ENCODE measurements at places on chromosomes 7 and 10. TPM values are rescaled to one million over a fixed set of nuclear protein-coding genes. Genes with fewer than 3 reads are reported as not detected.

Gene SRRM3
- polyA plus RNA-seq = not detected

Gene SFTPA2
- not detected for polyA plus RNA-seq

Gene GPR85
- not detected for polyA plus RNA-seq

Gene CFTR
- 0.26 TPM for polyA plus RNA-seq

Gene TMEM176B
- 7.9 TPM for polyA plus RNA-seq

Gene KNDC1
- 10.1 TPM for polyA plus RNA-seq

Gene IFIT3
- 8.1 TPM for polyA plus RNA-seq

Gene INA
- polyA plus RNA-seq = not detected

Gene PCLO
- polyA plus RNA-seq = 2.2 TPM

Gene CFAP58
- 0.26 TPM for polyA plus RNA-seq

Gene ATXN7L1
- 7.3 TPM for polyA plus RNA-seq

Gene TWNK
- polyA plus RNA-seq = 11.0 TPM

Gene PRLHR
- not detected for polyA plus RNA-seq

Gene PRKCQ
- 17.0 TPM for polyA plus RNA-seq

Gene ZNF22
- 66.3 TPM for polyA plus RNA-seq

Gene NEUROG3
- polyA plus RNA-seq = not detected

Gene WNT16
- polyA plus RNA-seq = 0.57 TPM

Gene HMX2
- not detected for polyA plus RNA-seq

Gene PPP1R9A
- 37.4 TPM for polyA plus RNA-seq

Gene TYW1B
- polyA plus RNA-seq = 5.6 TPM

Gene PTPN20
- polyA plus RNA-seq = 1.3 TPM

Gene GPNMB
- 34.1 TPM for polyA plus RNA-seq

Gene PDE6C
- polyA plus RNA-seq = 0.86 TPM

Gene LFNG
- 17.6 TPM for polyA plus RNA-seq

Gene CCDC136
- 27.6 TPM for polyA plus RNA-seq

Gene MRC1
- polyA plus RNA-seq = not detected

Gene CARD11
- 0.37 TPM for polyA plus RNA-seq

Gene ZNF425
- 3.8 TPM for polyA plus RNA-seq

Gene WDR86
- polyA plus RNA-seq = 4.3 TPM

Gene ITGA8
- polyA plus RNA-seq = 10.7 TPM
